MCF 10A (cell line): ENCODE measurements at places on chromosomes 6 and 20.

DNA sequence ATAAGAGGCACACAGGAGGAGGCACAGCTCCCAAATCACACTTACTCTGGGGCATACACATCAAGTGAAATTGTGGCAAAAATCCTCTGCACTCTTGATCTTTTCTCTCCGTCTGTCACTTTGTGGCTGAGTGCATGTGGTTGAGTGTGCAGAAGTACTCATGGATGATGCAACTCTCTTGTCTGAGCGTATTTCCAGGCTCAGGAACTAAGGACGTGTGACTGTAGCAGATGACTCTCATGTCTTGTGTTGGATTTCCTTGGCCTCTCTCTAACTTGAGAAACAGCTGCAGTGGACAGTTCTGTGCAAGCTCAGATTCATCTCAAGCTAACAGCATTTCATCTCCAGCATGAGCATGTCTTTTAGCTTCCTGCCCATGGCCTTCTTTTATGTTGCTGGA, 245.4 kb upstream of the FLRT3 start:
- DNase-seq: peak; percentile 38

DNA sequence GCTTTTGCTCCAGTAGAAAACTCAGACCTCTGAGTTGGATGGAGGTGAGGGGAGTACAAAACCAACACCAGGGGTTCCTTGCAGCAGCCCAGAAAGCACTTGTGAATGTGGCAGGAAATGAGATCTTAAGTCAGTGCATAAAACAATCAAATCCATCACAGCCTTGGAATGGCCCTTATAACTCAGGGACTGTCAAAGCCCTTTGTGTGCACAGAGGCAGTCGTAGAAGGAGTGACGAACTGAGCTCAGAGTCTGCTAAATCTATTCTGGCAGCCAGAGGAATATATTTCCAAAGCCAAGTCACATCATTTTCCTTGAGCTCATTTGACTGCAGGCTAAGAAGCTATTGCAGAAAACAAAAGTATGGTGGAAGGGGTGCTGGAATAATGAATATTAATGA, 676.6 kb downstream of the DHX35 start:
- DNase-seq: no peak

GRCh38 chr20:11912659-11913415, 4.9 kb upstream of the BTBD3 start:
- no peak for DNase-seq

GRCh38 chr6:12645941-12646340, 70.6 kb upstream of the PHACTR1 start:
- DNase-seq: no peak
